ENCODE measurements at places on chromosomes 13 and 19.

DNA sequence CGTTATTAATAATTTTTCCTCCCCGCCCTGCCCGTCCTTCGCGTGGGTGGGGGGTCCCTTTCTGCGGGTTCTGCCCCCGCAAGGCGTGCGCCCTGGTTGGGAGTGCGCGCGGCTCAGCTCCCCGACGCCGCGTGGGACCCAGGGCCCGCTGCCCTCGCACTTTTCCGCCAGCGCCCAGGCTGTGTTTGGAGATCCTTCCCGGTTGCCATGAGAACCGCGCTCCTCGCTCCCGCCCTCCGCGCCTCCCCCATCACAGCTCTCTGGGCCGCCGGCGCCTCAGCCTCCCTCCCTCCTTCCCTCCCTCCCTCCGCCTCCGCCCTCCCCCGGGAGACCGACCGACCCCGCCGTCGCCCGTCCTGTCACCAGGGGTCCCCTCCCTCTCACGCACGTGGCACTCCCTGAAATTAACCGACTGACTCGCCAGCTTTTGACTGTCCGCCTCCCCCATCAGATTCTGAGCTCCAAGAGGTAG lies 2.4 kb upstream of the SSBP4 start:
- DNase-seq = peak; percentile 79

DNA sequence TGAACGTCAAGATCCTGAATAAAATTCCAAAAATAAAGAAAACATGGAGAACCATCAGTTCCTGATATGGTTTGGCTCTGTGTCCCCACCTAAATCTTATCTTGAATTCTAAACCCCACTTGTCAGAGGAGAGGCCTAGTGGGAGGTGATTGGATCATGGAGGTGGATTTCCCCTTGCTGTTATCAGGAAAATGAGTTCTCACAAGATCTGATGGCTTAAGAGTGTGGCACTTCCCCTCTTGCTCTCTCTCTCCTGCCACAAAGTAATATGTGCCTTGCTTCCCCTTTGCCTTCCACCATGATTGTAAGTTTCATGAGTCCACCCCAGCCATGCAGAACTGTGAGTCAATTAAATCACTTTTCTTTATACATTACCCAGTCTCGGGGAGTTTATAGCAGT lies 827.4 kb downstream of the GPC5 start:
- DNase-seq = no peak

- DNase-seq = no peak
Observed at GRCh38 chr13:66933994-66934393, 296.1 kb downstream of the PCDH9 start.

GRCh38 chr19:37251308-37252229 lies 33.6 kb downstream of the ZNF383 start:
- DNase-seq = peak; percentile 60

DNA sequence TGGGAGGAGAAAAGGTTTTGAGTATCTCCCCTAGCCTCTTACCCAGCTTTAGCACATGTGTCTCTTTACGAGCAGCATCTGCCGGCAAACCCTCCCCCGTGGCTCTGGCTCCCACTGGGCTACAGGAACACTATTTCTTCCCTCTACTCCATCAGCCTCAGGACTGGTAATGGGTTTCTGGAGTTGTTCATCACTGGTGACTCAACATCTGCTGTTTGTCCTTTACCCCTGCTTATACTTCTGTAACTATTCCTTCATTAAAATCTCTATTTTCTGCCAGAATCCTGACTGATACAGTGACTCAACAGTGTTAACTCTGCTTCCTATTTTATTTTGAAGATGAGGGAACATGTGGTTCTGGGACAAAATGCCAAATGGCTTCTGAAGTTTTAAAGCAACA lies 437.3 kb upstream of the HTR2A start:
- DNase-seq = no peak

DNA sequence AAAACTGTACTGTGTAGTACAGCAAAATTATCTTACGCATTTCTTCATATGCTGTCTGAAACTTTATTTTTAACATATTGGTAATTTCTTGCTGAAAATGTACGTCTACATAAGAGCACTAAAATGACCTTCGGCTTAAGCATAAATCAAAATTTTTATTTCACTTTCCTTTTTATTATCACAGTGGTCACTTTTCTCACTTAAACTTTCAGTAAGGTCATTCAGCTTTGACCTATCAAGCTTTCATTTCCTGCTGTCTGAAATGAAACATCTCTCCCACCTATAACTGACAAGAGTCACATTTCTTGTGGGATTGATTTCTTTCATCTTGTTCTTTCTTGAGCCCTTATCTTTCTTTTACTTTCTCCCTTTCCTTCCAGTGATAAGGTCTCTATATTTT lies 2212.7 kb upstream of the PCDH20 start:
- no peak for DNase-seq

- DNase-seq = no peak
Observed at GRCh38 chr19:52666506-52666905, 28.4 kb upstream of the ZNF83 start.

DNA sequence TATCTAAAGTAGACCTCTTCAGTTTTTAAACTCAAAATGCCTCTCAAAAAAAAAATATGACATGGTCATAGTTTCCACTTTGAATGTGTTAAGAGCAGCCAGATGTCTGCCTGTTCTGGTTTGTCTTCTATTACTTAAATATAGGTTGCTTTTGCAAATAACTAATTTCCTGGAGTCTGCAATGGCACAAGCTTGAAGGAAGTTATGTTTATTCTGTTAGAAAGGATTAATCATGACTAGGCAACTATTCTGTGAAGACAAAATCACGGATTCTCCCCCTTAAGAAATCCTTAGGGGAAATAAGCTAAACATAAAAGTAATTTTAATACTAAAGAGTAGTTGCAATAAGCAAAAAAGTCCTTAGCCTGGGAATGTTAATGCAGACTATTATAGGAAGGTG lies 26.3 kb downstream of the SKA3 start:
- DNase-seq = no peak

DNA sequence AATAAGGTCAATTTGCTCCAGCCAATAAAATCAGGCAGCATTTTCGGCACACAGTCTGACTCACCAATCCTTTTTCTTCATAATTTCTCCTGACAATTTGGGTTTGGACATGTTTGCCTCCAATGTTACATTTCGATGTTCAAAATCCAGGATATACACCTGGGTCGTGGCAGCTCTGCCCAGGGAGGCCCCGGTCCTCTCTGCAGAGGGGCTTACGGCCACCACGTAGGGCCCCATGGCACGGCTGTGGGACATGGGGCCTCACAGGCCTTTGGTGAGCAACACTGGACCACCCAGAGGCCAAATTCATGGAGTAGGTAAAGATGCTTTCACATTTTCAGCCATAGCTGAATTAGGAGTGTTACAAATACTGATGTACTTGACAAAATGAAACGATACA lies 25.4 kb downstream of the IRS2 start:
- DNase-seq = no peak

- DNase-seq = no peak
Observed at GRCh38 chr13:71596116-71596515, 270.9 kb downstream of the DACH1 start.

DNA sequence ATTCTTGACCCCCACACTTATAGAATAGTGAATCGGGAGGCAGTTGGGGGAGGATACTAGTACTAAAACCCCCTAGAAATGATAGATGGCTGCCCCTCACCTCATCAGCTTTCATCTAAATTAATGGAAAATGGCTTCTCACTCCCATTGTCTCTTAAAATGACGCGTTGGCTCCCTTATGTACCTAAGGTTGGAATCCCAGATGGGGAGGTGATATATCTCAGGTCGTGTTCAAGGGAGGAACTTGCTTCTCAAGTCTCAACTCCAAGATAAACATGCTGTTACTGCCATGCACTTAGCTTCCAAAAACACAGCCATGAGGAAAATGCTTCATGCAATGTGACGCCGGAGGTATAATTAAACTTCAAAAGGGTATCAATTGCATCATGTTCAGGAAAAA lies 18.8 kb upstream of the UBE2L5 start:
- no peak for DNase-seq

DNA sequence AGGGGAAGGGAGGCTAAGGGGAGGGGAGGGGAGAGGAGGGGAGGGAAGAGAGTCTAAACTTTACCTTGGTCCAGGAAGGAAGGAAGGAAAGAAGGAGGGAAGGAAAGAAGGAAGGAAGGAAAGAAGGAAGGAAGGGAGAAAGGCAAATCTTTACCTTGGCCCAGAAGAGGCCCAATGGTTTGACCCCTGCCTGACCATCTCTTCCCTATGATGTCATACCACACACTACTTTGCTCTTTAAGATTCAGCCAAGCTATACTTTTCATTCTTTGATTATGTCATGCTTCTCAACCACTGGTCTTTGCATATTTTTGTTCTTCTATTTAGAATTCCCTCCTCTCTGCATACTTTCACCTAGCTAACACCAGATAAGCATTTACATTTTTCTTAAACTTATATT lies 1077.5 kb downstream of the PCDH9 start:
- DNase-seq = no peak

DNA sequence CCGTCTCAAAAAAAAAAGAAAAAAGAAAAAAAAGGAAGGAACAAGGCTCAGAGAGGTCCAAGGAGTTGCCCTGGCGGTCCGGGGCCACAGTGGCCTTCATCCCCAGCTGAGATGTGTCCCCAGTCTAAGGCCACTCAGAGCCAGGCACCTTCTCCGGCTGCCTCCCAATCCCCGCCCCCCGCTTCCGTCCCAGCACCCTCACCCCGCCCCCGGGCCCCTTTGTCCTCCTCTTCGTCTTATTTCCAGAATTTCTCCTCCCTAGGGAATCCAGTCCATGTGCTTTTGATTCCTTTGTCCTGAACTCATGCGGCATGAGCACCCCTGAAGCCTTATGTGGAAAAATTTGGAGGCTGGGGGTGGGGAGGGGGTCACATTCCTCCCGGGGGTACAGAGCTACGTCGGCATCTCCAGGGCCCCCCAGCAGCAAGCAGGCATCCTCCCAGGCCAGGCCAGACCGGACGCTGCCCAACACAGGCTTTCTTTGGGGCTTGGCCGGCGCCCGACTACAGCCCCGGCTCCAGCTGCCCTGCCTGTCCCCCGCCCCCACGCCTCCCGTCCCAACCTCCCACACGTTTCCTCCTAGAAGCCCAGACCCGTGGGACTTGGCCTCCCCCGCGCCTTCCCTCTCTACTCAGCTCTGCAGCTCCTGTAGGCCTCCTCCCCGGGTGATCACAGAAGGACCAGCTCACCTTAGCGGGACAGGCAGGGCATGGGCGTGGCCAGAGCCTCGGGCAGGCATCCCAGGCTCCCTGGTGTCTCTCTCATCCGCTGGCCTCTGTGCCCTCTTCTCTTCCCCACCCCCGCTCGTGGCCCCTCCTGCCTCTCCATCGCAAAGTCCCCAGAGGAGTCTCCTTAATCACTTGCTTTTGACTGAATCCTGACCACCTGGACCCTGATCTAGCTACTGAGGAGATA lies 17.8 kb upstream of the ADGRE5 start:
- peak; percentile 85 for DNase-seq

DNA sequence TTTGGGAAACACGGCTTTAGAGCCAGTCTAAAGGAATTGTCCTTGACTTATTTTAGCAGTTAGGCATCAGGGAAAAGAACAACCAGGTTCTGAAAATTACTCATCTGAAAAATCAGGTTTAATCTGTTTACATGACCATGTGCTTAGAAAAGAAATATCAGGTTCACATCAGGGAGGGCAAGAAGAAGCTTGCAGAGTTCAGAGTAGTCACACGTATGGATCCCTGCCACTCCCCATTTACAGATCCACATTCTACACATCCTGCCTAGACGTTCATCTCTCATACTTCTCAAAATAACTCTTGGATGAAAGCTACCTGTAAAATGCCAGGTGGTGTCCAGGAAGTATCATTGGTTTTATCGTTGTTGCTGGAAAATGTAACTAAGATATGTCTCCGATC lies 14.0 kb upstream of the PHF11 start:
- no peak for DNase-seq

DNA sequence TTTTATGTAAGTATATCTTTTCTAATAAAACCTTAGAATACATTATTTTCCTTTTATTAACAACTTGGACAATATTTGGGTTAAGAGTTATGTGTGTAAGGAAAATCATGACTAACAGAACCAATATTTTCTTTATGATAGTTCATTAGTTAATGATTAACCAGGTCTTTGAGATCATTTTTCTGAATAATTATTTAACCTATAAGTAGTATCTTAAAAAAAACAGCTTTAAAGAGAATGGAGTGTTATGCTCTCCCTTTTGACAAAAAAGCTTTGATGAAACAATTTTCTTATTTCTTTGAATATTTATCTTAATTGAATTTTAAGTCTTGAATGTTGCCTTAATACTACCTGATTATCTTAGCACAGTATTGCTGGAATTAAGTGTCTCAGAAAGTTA lies 3.8 kb downstream of the SLAIN1 start:
- DNase-seq = no peak

DNA sequence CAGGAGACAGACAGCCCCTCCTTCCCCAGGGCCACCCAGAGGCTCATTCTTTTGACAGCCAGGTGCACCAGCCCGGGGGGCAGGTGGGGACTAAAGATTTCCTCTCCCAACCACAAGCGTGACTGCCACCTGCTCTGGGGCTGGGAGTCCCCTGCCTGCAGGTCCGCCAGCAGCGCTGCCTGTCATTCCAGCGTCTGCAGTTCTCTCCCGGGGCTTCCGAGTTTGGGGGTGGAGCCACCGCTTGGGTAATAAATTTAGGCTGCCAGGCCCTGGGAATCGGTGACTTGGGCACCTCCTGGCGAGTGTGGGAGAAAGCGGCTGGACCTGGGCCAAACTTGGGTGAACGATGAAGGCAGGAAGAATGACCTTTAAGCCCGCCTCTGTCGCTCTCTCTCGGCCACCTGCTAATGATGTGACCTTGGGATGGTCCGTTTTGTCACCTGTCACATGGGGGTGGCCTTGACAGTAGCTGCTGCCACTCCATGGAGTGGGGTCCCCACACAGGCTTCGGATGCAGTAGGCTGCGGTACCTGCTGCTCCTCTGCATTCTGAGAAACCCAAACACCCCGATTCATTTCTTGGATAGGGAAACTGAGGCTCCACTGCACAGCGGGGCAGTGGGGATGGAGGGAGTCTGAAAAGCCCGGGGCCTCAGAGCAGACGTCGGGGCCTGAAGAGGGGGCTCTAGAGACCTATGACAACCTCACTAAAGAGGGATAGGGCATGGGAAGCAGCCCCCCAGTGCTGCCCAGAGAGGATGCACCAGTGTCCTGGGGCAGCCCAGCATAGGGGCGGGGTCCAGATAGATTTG lies 12.8 kb downstream of the FUT6 start:
- DNase-seq = peak; percentile 44

- no peak for DNase-seq
Observed at GRCh38 chr19:52231154-52231910, 38.1 kb upstream of the ZNF766 start.

- DNase-seq = no peak
Observed at GRCh38 chr13:83065108-83065507, 817.2 kb downstream of the SLITRK1 start.

DNA sequence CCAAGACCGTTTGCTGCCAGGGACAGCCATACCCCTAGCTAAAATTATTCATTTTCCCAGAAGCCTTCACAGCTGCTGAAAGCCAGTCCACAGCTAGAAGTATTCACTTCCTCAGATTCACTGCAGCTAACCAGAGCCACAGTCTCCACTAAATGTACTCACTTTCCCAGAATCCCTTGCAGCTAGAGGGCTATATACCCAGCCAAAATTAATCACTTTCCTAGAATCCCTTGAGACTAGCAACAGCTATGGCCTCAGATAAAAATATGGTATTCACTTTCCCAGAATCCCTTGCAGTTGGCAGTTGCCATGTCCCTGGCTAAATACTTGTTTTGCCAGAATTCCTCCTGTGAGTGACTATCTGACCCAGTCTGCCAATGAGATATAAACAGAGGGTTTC lies 13.8 kb upstream of the MEIS3 start:
- no peak for DNase-seq

- DNase-seq = no peak
Observed at GRCh38 chr13:99012539-99012938, 34.7 kb upstream of the DOCK9 start.

- DNase-seq = peak; percentile 13
Observed at GRCh38 chr13:20828539-20829364, 55.0 kb upstream of the EEF1AKMT1 start.

GRCh38 chr13:97018029-97018819 lies 23.9 kb upstream of the OXGR1 start:
- peak; percentile 35 for DNase-seq

All from activated CD4-positive, alpha-beta memory T cell treated with anti-CD3 and anti-CD28 coated beads for 36 hours (primary cell).